Small intestine (tissue), 16 donors: ENCODE measurements at places on chromosomes 6 and 20. TPM values are rescaled to one million over a fixed set of nuclear protein-coding genes. Genes with fewer than 3 reads are reported as not detected.

C6orf163 gene
- 2.5 TPM for polyA plus RNA-seq

SEMG1 gene
- polyA plus RNA-seq = not detected

DCDC2 gene
- polyA plus RNA-seq = not detected

- no peaks in the 10 kb centered on the region for H3K27me3 ChIP-seq
- no peaks in the 10 kb centered on the region for H3K36me3 ChIP-seq
- no peaks in the 10 kb centered on the region for H3K4me1 ChIP-seq
- H3K27ac ChIP-seq = no peak overlapping the region
- no peak for DNase-seq
These were observed 535.8 kb downstream of the LMBRD1 start for GRCh38 chr6:69261010-69261409.

DNA sequence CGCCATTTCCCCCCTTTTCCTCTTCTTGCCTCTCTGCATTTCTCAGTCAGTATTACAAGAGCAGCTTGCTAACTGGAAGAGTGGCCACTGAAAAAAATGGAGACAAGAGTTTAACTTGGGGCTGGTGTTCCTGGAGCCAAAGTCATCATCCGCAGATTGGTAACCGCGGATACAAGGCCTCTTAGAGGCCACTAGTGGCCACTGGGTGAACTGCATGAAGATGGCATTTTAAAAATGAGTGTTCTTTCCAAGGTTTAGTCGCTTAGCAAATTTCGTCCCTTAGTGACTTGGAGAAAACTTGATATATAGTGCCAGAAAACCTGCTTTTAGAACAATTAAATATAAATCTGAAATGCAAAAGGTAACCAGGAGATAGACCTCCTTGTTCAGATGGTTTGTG lies 4.8 kb downstream of the F13A1 start:
- no peaks in the 10 kb centered on the region for H3K4me1 ChIP-seq
- no peaks in the 10 kb centered on the region for H3K36me3 ChIP-seq
- DNase-seq = peak; percentile 52
- H3K4me3 ChIP-seq = no peak overlapping the region
- no peak overlapping the region for H3K27ac ChIP-seq
- peaks cover 6% of the 10 kb centered on the region for H3K27me3 ChIP-seq

DNA sequence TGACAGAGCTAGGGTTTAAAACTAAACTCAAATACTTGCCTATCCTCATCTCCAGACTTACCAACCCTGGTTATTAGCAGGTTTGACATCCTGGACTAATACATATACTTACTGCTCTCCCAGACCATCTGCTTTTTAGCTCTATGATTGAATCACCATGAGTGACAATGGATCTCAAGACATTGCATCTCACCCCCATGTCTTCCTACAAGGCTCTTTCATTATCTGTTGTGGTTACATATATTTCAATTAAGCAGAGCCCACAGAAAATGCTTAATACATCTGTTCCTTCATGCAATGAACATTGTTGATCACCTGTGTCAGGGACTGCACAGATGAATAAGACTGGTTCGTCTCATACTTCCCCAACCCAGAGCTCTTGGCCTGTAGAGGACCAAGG lies 19.4 kb downstream of the SAMD3 start:
- H3K4me3 ChIP-seq = no peak overlapping the region
- H3K36me3 ChIP-seq = peaks cover 2% of the 10 kb centered on the region
- no peaks in the 10 kb centered on the region for H3K4me1 ChIP-seq
- H3K27ac ChIP-seq = no peak overlapping the region
- H3K27me3 ChIP-seq = no peaks in the 10 kb centered on the region
- DNase-seq = no peak

DNA sequence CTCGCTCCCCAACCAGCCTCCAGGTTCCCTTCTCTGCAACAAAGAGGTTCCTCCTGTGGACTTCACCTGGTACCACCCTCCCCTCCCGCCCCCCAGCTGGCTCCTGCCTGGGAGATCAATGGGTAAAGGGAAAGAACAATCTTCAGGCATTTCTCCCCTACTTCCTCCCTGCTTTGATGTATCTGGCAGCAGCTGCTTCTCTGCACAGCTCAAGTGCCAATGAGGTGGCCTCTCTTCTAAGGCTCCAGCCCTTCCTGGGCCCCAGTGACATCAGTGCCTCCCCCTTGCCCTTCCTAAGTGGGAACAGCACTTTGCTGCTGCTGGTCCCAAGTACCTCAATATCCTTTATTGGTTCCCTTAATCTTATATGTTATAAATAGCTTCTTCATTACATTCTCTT lies 23.5 kb downstream of the MOCS1 start:
- no peaks in the 10 kb centered on the region for H3K27me3 ChIP-seq
- no peak overlapping the region for H3K27ac ChIP-seq
- H3K4me1 ChIP-seq = no peaks in the 10 kb centered on the region
- DNase-seq = no peak

DNA sequence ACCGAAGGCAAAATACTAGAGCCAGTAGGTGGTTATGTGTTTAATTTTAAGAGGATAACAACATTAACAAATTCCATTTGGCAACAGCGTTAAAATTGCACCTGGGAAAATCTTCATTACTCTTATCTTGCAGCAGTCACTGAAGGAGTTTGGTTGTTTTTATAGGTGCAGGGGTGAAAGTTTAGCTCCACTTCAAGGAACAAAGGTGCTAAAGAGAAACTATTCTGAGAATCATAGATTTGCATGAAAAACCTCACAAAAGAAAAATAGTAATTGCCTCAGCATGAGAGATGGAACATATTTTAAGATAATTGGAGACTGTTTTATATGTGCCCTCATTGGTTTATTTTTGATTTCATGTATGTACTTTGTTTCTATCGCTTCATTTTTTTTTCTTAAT lies 444.4 kb downstream of the UTRN start:
- no peaks in the 10 kb centered on the region for H3K27me3 ChIP-seq
- peaks cover 7% of the 10 kb centered on the region for H3K36me3 ChIP-seq
- no peak for DNase-seq
- no peaks in the 10 kb centered on the region for H3K4me1 ChIP-seq
- H3K27ac ChIP-seq = no peak overlapping the region
